ENCODE measurements at places on chromosomes 16 and 17. TPM values are rescaled to one million over a fixed set of nuclear protein-coding genes. Genes with fewer than 3 reads are reported as not detected.
A peak's percentile ranks its signal among the peaks of the same experiment; 100 is the strongest.

DNA sequence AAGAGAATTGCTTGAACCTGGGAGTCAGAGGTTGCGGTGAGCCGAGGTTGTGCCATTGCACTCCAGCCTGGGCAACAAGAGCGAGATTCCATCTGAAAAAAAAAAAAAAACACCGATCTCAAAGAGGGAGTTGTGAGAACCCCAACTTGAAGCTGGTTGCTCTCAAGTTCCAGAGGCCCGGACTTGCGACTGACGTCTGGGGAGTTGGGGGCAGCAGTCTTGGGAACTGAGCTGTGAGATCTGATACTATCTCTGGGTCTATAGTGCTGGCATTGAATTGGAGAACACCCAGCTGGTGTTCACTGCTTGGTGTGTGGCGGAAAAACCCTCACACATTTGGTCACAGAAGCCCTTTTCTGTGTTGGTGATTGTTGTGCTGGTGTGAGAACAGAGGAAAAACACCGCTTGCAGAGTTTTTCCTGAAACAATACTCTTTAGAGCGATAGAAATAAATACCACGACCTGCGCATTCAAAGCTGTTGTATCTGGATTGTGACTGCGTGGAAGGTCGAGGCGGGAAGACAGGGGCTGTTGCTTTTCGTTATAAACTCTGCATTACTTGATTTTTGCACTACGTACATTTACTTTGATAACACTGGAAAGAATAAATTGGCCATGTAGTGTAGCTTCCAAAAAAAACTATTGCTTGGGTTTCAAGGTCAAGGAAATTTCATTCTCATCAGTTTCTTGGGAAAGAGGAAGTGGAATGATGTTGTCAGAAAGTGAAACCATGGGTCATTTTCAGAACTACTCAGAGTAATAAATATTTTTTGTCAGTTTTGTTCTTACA, 8.8 kb downstream of the SCIMP start:
- no peak for DNase-seq

GRCh38 chr17:58249270-58250133, 11.1 kb downstream of the LPO start:
- peak; percentile 85 for DNase-seq

Gene MIS12
- polyA plus RNA-seq = 9.6 TPM

DNA sequence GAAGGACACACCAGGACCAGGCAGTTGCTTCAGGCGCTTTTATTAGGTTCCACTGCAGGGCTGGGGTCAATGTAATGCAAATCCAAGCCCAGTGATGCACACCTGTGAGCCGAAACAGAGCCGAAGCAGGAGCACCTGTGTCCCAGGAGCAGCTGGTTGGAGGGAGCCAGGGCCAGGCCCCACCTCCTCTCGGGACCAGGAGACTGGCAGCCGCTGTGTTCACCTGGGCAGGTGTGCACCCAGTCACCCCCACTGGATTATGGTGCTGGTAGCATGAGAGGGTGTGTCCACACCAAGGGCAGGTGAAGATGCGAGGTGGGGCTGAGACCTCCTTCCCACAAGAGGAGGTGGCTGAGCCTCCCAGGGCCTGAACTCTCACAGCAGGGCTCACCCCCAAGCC, 4.7 kb upstream of the FAAP100 start:
- DNase-seq = no peak

Gene MILR1
- polyA plus RNA-seq = 2.2 TPM

GRCh38 chr16:12917653-12918052, 16.3 kb downstream of the SHISA9 start:
- DNase-seq = no peak

Gene GNG13
- not detected for polyA plus RNA-seq

GRCh38 chr16:6281274-6281673, 1051.4 kb upstream of the RBFOX1 start:
- no peak for DNase-seq

Gene CDRT15
- polyA plus RNA-seq = not detected

GRCh38 chr17:27810211-27810901, 10.0 kb upstream of the NOS2 start:
- DNase-seq = no peak

DNA sequence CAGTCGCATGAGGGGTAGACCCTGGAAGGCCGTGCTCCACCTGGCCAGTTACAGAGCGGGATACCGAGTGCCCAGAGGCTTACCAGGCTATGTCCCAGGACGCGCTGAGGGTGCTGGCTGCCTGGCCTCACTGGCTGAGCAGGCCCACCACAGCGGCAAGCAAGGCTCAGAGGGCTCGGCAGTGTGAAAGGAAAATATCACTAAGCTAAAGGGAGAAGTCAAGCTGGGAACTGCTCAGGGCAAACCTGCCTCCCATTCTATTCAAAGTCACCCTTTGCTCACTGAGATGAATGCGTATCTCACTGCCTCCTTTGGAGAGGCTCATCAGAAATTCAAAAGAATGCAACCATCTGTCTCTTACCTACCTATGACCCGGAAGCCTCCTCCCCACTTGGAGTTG, 37.4 kb downstream of the CCDC57 start:
- DNase-seq = no peak

Gene KCNJ2
- polyA plus RNA-seq = 0.71 TPM

DNA sequence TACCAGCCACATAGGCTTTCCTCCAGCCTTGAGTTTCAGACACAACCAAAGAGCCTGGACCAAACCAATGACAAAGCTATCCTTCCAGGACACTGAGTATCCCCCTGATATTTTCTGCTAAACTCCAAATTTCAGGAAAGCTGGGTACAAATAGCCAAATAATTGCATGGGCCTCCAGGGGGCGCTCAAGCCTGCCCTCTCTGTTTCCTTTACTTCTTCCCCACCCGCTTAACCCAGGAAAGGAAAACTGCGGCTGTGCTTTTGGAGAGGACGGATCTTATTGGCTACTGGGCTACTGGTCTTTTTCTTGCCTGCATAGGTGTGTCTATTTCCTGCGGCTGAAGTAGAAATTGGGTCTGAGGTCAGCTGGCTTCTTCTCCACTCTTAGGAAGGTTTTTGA, 30.1 kb downstream of the GNGT2 start:
- DNase-seq = peak; percentile 69

Gene ERCC4
- 2.0 TPM for polyA plus RNA-seq

- DNase-seq = no peak
These were observed 168.5 kb upstream of the DYNLRB2 start for GRCh38 chr16:80372341-80372740.

GRCh38 chr16:77211880-77212740, 12.9 kb downstream of the SYCE1L start:
- DNase-seq = peak; percentile 92

Data from kidney (tissue), 22 donors.